MM.1S (cell line): ENCODE measurements at places on chromosomes 16 and 17.

DNA sequence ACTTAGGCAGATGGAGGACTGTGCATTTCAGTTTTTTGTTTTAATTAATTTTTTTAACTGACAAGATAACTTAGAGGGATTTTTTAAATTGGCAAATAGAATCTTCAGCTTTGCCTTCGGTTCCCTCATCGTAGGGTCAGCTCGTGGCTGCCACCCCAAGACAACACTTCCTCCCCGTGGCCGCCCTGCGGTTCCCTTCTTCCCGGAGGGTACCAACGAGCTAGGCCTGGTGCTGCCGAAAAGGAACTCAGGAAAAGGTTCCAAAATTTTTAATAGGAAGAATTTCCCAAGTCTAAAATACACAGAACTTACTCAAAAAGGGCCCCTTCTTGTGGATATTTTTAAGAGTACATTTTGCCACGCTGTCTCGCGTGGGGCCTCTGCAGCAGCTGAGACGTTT lies 210.4 kb upstream of the CHMP6 start:
- no peak for DNase-seq

GRCh38 chr16:52411011-52411410 lies 135.9 kb downstream of the TOX3 start:
- no peak for DNase-seq

DNA sequence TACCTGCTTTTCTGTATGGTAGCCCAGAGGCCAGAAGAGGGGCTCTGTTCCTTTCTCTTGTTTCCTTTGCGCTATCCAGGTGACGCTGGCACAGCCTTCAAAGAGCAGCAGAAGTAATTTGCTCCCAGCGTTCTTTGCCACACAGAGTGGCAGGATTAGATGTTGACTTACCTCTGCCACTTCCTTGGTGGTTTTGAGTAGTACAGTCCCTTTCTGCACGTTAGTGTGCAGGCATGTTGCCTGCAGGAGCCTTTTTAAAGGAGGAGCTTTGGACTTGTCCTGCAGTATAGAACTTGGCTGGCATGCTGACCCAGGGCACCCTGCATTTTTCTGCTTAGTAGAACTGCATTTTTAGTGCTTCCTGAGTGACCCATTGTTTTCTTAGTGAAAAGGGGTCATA lies at the start of gene ABCC11:
TSS of gene ABCC11 (minus strand) at position 229 of the 400 bp plus-strand sequence. CDS start 15,618 bp downstream, outside the sequence.
- DNase-seq: no peak

DNA sequence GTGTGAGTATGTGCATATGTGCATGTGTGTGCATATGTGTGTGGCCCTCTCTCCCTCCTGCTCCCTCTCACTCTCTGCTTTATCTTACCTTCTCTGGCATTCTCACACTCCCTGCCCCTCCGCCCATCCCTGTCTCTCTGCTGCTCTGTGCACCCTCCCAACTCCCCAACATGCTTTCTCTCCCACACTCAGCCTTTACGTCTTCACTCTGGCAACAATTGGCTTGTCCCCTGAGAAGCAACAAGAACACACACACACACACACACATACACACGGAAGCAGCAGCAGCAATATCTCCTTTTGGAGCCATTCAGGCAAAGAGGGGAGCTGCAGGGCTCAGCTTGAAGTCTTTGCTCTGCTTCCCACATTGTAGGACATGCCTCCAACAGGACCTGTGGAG lies 27.8 kb downstream of the PITPNM3 start:
- no peak for DNase-seq

DNA sequence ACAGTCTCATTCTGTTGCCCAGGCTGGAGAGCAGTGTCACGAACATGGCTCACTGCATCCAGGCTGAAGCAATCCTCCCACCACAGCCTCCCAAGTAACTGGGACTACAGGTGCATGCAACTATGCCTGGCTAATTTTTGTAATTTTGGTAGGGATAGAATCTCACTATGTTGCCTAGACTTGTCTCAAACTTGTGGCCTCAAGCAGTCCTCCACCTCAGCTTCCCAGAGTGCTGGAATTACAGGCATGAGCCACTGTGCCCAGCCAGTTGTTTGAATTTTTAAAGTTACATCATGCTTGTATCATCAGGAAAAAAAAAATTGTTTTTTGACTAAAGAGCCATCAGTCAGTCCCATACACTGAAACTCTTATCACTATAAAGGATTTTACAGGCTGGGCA lies 17.1 kb upstream of the VPS4A start:
- DNase-seq: no peak

DNA sequence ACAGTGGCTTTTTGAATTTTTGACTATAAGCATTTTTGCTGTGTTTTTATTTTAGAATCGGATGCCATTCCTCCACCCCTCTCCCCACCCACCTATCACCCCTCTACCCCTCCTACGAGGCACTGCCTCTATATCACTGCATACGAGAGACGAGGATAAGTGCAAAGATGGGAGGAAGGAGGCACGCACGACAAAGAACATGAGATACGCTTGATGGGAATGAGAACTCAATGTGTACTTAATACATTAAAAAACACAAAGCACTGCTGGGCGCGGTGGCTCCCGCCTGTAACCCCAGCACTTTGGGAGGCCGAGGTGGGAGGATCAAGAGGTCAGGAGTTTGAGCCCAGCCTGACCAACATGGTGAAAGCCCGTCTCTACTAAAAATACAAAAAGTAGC lies 8.8 kb upstream of the USP43 start:
- no peak for DNase-seq
